Fibroblast of pulmonary artery (primary cell): ENCODE measurements at places on chromosomes 2 and 18.
A peak's percentile ranks its signal among the peaks of the same experiment; 100 is the strongest.

GRCh38 chr2:6978991-6979390 lies 61.8 kb downstream of the RNF144A start:
- no peak for DNase-seq

DNA sequence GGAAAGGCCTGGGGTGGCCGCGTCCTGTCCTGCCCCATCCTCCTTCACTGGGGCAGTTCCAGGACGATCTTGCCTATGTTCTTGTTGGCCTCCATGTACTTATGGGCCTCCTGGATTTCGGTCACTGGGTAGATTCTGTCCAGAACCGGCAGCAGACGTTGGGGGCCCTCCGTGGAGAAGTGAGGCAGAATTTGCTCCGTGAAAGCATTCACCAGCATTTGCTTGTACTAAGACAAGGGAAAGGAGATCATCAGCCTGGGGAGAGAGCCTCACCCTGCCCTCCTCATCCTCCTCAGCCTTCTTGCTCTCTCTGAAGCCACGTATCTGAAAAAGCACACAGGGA lies 1.4 kb upstream of the SF3B6 start:
- peak; percentile 20 for DNase-seq

DNA sequence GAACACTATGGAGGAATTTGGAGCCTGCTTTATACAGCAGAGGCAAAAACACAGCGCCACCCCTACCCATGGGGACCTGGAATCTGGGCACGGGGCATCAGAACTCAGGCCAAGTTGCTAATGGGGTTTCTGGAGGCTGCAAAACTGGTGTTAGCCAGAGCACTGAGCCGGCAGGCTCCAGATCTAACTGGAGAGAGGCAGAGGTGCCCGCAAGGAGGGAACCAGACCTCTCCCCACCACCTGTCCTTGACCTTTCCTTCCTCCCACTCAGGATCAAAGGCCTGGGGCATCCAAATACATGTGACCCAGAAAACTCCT lies 126.6 kb downstream of the TNS1 start:
- no peak for DNase-seq

- DNase-seq, result no peak
These were observed 120.0 kb upstream of the MAPRE2 start for GRCh38 chr18:34921226-34921625.

- DNase-seq, result peak; percentile 85
These were observed 126.6 kb downstream of the UBE2E3 start for GRCh38 chr2:181106789-181107627.

DNA sequence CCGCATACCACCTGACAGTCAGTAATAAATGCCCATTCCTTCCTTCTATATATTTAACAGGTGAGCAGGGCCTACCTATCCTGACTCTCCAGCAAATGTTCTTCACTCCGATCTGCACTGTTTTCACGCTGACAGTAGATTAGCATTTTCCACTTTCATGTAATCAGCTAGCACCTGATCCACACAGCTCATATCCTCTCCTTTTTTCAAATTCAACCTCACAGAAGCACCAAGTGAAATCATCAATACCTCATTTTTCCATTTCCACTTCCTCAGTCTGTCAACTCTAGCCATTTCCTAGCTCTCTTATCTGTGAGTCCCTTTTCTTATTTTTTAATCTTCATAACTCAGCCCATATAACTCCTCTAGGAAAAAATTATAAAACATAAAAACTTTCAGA lies 402.8 kb downstream of the ZEB2 start:
- no peak for DNase-seq

DNA sequence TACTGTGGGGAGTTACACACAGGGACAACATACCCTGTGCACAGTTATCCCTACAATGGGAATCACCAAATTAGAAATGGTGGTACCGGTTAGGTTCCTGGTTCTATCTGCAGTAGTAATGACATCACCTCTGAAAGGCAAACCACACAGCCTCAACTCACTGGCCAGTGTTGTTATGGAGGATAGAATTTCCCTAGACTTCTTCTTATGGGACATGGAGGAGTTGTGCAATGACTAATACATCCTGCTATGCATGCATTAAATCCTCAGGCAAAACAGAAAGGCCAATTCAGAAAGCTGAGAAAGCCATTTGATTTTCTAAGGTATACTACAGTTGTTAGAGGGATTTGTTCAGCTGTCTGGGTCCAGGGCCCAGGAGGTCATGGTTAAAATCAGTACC lies 439.3 kb downstream of the TMX3 start:
- peak; percentile 74 for DNase-seq

DNA sequence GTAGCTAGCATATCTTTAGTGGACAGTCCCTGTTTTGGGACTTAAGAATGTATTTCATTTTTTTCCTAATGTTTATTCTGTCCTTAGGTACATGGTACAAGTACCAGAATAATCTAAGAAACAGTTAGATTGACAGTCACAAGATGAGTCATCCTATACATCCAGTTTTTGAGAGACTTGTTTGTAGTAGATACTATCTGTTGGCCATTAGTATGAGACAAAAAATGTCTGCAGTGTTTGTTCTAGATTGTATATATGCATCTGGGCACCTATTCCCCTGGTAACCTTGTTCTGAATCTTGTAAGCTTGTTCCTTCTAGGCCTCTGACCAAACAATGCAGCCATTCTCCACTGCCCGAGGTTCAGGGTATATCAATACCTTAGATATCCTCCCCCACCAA lies 1343.5 kb downstream of the SUCLG1 start:
- no peak for DNase-seq

GRCh38 chr18:30999186-30999585 lies 43.4 kb downstream of the DSC3 start:
- DNase-seq, result peak; percentile 16
